M059J (cell line): ENCODE measurements at places on chromosomes 1 and 21. TPM values are rescaled to one million over a fixed set of nuclear protein-coding genes. Genes with fewer than 3 reads are reported as not detected.

DNA sequence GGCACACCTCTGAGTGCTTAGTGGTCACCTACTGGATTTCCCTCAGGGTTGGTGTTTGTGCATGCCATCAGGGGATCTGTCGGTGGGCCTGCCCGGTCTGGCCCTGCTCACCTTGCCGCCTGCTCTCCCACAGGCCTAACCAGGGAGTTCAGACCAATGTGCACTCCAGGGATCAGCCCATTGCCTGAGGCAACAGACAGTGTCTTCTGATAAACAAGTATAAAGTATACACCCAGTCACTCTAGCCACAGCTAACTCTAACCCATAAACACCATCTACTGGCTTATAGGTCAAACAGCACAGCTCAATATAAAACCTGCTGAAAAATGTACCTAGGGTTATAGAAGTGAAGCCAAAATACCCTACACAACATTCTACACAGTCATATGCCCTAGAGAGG lies 1300.0 kb downstream of the PLA2G4A start:
- peak; percentile 74 for DNase-seq

DNA sequence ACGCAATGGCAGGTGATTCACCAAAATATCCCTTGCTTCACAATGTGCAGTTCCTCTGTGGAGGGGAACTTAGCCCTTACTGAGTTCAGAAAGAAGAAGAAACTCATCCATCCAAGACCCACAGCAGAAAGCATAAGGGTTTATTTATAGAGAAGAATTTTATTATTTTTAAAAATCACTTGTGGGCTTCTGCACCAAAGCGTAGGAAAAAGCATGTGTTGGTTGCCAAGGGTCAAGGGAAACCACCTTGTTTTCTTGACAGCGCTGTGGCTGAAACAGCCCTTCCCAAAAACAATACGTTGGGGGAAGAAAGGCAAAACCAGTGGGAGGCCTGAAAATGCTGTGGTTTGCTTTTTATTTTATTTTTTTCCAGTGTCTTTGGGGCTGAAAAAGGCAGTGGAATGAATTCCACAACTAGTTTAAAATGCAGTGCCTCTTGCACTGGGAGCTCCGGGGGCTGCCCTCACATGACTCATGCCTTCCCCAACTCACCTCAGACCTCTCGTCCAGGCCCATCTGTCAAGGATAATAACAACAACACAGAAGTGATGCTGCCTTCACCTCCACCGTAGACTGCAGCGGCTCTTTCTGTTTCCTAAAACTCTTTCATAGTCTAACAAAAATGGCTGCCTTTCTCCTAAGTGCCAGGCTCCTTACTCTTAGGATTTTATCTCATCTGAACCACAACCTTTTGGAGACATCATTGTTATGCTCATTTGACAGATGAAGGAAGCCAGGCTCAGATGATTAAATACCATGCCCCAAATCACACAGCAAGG lies 224.2 kb upstream of the JUN start:
- peak; percentile 63 for DNase-seq

- DNase-seq: no peak
These were observed 63.7 kb downstream of the ST6GALNAC3 start for GRCh38 chr1:76138217-76138616.

- no peak for DNase-seq
These were observed 16.6 kb downstream of the BCAN start for GRCh38 chr1:156658496-156658895.

GRCh38 chr1:23018661-23019093 lies 591 bp upstream of the KDM1A start:
- no peak for DNase-seq

DNA sequence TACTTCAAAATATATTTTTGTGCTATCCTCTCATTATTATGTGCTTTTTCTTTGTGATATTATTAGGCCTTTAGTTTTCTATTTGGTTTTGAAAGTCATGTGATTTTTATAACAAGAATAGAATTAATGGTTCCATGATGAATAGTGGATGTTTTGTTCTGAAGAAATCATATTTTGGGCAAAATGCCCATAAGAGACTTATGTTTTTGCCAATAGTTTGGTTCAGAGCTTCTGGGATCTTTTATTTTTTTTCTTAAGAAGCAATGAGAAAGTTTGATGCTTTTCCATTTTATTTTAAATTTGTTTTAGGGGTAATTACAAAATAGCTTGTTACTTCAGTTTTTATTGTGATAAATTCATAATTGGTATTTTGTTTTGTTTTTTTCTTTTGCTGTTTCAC lies 49.8 kb downstream of the LYPLAL1 start:
- DNase-seq: no peak

DNA sequence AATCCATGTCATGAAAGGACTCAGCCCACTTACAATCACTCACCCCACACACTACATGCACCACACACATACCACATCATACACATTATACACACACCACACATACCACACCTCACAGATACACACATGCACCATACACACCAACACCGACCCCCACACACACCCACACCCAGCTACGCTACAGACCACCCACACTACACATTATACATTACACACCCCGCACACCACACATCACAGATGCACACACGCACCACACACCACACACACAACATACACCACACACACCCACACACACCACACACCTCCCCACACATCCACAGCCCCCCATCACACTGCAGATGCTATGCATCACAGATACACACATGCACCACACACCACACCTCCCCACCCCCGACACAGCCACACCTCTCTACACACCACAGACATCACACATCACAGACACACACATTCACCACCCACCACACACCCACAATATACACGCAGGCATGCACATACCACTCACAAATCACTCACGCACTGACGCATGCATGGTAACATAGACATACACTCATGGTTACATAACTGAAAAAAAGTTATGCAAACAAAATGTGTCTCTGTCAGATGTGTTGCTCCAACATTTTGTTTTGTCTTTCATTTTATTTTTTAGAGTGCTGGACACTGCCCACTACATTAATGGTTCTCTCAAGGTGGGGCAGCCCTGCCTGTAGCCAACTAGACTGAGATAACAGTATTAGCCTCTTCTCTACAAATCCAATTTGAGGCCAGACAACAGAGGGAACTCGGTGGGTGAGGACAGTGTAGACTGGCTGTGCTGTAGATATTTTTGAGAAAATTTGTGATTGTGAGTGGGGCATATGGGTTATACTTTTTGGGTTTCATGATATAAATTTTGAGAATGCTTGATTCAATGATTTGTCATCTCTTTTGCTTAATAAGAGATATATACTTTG lies 15.2 kb upstream of the PGBD2 start:
- no peak for DNase-seq

DNA sequence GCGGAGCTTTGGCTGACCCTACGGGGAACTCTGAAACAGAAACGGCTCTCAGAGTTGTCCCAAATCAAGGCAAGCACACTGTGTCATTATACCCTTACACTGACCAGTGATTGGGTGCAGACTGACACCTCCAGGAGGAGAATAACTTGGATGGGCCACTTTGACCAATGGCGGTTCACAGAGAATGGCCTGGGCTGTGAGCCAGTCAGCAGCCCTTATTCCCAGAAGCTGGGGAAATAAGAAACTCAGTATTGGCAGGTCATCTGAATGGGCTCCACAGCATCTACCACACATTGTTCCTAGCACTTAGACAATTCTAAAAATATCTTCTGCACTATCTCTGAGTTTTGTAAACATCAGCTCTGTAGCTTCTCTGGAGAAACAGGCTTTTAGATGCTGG lies 265.2 kb downstream of the ADGRL2 start:
- no peak for DNase-seq

DNA sequence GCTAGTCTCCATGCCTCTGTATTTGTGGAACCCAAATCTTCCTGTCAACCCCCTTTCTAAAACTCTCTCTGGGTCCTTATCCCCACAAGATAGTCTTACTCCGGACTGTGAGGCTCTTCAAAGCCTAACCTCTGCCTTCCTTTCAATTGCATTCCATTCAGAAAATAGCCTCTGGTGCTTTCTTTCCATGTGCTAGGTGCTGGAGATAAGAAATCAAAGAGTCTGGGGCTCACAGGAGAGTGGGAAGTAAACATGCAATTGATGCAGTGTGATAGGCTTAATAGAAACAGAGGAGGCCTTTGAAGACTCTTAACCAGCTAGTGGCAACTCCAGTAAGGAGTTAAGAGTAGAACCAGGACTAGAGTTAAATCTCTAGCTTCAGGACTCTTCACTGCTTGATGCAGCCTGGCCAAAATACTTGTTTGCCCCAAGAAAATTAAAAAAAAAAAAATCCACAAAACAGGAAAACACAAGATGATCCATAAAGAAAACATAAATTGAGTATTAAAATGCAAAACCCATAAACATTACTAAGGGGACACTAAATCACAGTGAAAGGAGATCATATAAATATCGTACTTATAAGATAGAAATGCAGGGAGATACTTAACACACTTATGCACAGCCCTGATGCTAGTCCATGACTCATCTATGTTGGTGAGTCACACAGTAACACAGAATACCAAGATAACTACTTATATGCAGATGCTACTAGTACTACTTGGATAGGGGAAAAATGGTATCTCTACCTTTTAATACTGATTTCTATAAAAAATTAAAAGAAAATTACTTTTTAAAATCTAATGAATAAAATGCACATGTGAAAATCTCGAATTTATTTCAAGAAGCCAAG lies 341.5 kb downstream of the KCNH1 start:
- peak; percentile 90 for DNase-seq

- DNase-seq: no peak
These were observed 9.5 kb downstream of the CD5L start for GRCh38 chr1:157831968-157832626.

- no peak for DNase-seq
These were observed 102.2 kb upstream of the GADD45A start for GRCh38 chr1:67582625-67583461.

GRCh38 chr21:34243562-34243961 lies 120.2 kb upstream of the KCNE2 start:
- peak; percentile 38 for DNase-seq

DNA sequence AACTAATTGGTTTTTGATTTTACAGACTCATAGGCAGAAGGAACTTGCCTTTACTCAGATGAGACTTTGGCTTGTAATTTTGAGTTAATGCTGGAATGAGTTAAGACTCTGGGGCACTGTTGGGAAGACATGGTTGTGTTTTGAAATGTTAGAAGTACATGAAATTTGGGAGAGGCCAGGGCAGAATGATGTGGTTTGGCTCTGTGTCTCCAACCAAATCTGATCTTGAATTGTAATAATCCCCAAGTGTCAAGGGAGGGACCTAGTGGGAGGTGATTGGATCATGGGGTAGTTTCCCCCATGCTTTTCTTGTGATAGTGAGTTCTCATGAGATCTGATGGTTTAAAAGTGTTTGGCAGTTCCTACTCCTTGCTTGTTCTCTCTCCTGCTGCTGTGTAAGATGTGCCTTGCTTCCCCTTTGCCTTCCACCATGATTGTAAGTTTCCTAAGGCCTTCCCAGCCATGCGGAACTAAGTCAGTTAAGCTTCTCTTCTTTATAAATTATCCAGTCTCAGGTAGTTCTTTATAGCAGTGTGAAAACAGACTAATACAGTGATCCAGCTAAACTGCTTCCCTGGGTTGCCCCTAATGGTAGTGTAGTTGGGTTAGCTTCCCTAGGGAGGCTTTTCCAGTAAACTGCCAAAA lies 10.2 kb downstream of the CPT2 start:
- DNase-seq: no peak

DNA sequence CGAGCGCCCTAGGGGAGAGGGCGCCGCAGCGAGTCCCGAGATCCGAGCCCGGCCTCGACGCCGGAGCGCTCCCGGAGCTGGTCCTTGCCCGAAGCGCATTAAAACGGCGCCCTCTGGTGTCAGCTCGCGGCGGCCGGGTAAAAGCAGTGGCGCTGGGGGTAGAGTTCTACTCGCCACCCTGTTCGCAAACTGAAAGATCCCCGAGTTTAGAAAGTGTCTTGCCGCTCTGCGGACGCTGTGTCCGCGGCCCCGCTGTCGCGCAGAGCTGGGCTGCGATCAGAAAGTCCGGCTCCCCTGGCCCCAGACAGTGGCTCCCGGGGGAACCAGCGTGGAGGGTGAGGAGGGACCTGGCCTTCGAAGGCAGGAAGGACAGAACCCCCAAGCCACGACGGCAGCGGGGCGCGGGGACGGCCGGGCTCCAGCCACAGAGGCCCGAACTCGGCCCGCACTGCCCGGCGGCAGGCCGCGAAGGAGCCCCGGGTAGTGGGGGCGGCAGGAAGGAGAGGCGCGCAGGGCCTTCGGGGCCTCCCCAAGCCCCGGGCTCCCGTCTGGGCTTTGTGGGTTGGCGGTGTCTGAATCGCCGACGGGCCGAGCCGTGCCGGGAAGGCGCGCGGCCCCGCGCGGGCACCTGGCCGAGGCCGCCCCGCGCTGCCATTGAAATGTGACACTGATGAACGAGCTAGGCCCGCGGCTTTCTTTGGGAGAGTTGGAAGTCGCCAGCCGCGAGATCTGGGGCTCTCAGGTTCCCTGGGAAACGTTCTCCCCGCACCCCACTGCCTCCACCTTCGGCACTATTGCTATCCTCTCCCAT lies 39.1 kb upstream of the NFIA start:
- peak; percentile 56 for DNase-seq

- DNase-seq: no peak
These were observed 193.4 kb downstream of the FAF1 start for GRCh38 chr1:50766688-50767087.

GRCh38 chr1:160007577-160008200 lies 24.1 kb downstream of the PIGM start:
- DNase-seq: peak; percentile 36

DNA sequence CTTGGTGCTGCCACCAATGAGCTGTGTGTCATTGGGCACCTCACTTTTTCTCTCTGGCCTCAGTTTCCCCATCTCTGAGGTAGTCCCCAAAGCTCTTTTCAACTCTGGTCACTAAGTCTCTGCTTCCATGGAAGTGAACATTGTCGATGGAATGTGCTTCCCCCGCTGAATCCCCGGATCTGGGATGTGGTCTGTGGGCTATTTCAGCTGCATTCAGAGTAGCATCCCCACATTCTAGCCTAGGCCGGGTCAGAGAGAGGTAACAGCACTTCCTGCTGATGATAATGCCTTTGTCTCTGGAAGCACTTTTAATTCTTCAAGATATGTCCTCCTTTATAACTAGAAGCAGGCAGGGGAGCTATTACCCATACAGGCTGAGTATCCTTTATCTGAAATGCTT lies 29.8 kb downstream of the RASSF5 start:
- DNase-seq: peak; percentile 22

PLEKHA6 gene
- 1.6 and 4.9 TPM in 2 replicates for total RNA-seq

SPRR5 gene
- total RNA-seq: not detected in 2 replicates

CD34 gene
- total RNA-seq: 0.59 and 1.6 TPM in 2 replicates

HIVEP3 gene
- 4.2 and 10.0 TPM in 2 replicates for total RNA-seq

RIPPLY3 gene
- 0.62 and 0.64 TPM in 2 replicates for total RNA-seq
